Muscle of leg (tissue), 16 donors: ENCODE measurements at places on chromosomes 6 and 20. TPM values are rescaled to one million over a fixed set of nuclear protein-coding genes. Genes with fewer than 3 reads are reported as not detected.
A peak's percentile ranks its signal among the peaks of the same experiment; 100 is the strongest.

GRCh38 chr6:38345586-38345985 lies 294.1 kb downstream of the BTBD9 start:
- DNase-seq = peak; percentile 29

- no peak for DNase-seq
Observed at GRCh38 chr6:95142661-95143335, 434.5 kb upstream of the MANEA start.

- no peak for DNase-seq
Observed at GRCh38 chr20:42846784-42847490, 342.8 kb downstream of the PTPRT start.

DNA sequence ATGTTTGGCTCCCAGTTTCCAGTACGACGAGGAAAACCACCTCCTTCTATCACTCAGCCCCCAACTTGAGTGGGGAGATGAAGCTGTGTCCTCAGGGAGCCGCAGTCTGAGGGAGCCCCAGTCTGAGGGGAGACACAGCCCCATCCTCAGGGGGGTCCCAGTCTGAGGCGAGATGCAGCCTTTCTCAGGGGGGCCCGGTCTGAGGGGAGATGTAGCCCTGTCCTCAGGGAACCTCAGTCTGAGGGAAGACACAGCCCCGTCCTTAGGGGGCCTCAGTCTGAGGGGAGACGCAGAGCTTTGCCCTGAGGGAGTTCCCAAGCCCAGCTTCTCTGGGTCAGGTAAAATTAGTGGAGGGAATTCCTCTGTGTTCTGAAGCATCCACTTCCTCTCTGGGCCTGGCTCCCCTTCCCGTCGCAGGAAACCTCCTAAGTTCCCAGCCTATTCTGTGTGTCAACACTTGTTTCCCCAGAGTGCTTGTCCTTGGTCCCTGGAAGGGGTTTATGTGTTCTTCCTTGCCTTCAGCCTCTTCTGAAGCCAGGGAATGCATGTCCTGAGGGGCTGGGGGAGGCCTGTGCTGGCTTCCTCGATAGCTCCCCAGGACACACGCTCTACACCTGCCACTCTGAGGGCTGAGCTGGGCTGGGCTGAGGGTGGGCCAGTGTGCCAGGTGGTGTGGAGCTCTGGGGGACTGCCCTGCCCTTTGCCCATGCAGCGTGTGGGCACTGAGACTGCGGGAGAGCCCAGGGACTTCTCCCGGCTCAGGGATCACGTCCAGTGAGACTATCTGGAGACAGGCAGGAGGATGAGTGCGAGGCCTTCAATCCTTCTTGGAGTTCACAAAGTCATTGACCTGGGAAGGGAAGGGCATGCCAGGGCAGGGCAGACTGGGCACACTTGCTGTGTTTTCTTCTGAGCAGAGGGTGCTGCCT lies 55.4 kb downstream of the VEGFA start:
- DNase-seq = no peak

DNA sequence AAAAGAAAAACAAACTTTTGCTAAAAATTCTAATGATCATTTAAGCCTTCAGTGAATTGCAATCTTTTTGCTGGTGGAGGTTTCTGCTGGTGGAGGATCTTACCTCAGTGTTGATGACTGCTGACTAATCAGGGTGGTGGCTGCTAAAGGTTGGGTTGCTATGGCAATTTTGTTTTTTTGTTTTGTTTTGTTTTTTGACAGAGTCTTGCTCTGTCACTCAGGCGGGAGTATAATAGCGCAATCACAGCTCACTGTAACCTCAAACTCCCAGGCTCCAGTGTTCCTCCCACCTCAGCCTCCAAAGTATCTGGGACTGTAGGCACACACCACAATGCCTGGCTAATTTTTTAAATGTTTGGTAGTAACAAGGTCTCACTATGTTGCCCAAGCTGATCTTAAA lies 94.7 kb downstream of the ANKRD6 start:
- no peak for DNase-seq

GRCh38 chr20:46230106-46230491 lies 78.2 kb downstream of the CDH22 start:
- DNase-seq = no peak

GRCh38 chr20:676315-676937 lies 824 bp upstream of the SCRT2 start:
- DNase-seq = peak; percentile 63

- peak; percentile 88 for DNase-seq
Observed at GRCh38 chr20:44738813-44739477, 6.7 kb upstream of the KCNK15 start.

DNA sequence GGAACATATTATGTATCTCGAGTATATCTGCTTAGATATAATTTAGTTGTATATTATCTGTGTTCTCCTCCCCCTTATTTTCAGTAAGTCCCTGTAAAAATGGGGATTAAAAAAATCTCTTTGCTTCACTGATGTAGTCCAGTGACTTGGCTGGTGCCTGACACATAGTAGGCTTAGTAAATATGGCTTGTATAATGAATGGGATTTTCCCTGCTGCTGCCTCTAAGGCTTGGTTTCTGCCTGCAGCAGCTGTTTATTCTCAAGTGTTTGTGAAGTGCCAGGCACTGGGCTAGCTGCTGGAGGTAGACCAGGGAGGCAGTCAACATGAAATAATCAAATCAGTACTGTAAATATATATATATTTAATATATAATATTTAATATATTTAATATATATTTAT lies 1.6 kb upstream of the ZFP64 start:
- DNase-seq = no peak

- DNase-seq = no peak
Observed at GRCh38 chr6:8539453-8539852, 104.1 kb upstream of the SLC35B3 start.

DNA sequence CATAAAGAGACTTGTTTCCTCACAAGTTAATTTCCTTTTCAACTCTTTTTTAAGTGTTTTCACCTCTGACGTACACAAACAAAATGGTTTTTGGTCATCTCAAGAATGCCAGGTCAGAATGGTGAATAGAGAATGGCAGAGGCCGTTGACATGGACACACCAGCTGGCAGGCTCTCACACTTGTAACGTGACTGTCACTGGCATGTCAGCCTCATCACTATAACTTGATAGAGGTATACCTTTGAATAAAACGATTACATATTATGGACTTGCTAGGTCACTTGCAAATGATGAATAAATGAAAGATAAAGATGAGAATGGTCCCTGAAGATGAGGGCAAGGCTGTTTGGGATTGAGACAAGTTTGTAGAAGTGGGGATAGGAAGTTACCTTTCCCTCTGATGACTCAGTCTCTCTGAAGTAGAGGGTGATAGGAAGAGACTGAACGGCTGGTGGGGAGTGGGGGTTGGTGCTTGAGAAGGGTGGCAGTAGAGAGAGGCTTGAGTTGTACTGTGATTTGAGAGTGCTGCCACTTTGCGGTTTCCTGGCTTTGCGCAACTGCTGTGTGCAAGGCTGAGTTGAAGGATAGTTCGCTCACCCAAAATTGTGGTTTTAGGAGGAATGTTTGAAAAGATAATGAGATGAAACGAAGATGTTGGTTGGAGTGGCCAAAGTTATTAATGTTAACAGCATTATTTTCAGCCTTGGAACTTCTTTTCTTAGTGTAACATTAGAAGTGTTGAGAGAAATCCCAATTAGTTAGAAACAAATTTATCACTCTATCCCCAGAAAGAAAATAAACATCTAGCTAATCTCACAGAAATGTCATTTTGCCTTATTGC lies 30.3 kb downstream of the TBPL1 start:
- DNase-seq = no peak

- peak; percentile 34 for DNase-seq
Observed at GRCh38 chr20:8049310-8049709, 29.7 kb upstream of the TMX4 start.

DNA sequence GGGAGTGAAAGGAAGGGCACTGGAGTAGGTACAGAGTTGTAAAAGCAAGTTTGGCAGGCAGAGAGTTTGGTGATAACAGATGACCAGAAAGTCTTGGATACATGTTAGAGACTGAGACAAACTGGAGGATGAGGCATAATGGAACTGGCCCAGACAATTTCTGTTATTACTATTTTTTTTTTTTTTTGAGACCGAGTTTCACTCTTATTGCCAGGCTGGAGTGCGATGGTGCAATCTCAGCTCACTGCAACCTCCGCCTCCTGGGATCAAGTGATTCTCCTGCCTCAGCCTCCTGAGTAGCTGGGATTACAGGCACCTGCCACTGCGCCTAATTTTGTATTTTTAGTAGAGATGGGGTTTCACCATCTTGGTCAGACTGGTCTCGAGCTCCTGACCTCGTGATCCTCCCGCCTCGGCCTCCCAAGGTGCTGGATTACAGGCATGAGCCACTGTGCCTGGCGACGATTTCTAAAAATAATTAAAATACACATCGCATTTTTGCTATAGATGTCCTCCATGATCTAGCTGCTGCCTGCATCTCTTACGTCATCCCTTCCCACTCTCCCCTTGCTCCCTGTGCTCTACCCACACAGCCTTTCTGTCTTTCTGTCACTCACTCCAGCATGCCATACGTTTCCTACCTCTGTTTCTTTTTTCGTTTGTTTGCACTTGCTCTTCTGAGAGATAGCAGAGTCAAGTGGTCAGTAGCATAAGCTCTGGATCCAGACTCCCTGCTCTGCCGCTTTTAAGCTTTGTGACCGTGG lies 23.5 kb downstream of the MAPK14 start:
- no peak for DNase-seq

- DNase-seq = peak; percentile 16
Observed at GRCh38 chr6:121590916-121591315, 155.5 kb downstream of the GJA1 start.

DNA sequence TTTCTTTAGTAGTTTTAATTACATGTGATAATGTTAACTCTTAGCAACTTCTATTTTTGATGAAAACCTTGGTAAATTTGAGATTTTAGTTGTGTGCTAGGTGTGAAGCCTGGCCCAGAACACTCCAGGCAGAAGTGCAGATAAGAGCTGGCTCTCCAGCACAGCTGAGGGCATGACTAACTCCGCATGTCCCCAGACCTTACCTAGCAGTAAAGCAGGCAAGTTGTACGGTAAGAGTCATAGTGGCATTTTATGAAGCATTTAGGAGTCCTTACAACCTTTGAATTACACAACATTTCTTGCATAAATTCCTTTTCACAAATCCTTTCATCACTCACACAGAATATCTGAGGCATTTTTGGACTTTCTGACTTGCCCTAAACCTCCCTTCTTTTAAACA lies 67.2 kb downstream of the OPRM1 start:
- DNase-seq = no peak

GRCh38 chr20:3486850-3487249 lies 16.0 kb downstream of the ATRN start:
- DNase-seq = no peak

The LPA gene
- total RNA-seq = not detected

The DNAH8 gene
- 2.2 TPM for total RNA-seq

The HLA-DQB2 gene
- total RNA-seq = 0.18 TPM

The NRSN1 gene
- total RNA-seq = not detected

The PSORS1C2 gene
- total RNA-seq = not detected

The RALGAPB gene
- total RNA-seq = 16.4 TPM

The MOG gene
- total RNA-seq = not detected

The BFSP1 gene
- total RNA-seq = 2.3 TPM

The SPATA2 gene
- total RNA-seq = 1.9 TPM

The BTBD3 gene
- total RNA-seq = 35.1 TPM

The NHSL1 gene
- total RNA-seq = 21.7 TPM
